NCI-H2171 (cell line): ENCODE measurements at places on chromosomes 11 and 22.

DNA sequence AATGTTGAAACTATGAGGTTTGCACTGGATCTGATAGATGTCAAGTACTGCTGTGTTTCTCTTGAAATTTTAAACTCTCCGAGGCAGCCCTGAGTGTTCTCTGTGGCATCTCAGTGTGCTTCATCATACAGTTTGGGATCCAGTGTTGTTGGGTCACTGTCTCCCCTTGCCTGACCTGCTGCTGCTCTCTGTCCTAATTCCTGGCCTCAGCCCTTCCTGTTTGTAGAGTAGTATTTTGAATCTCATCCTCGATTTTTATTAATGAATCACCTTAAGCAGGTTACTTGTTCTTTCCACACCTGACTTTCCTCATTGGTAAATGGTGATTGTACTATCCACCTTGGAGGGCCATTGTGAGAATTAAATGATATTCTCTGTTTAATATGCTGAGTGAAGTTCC is 70.7 kb upstream of the PAX6 start:
- no peak for DNase-seq

- no peak for DNase-seq
Measured at GRCh38 chr11:60996381-60997138, 25.1 kb downstream of the CD6 start.

- peak; percentile 94 for DNase-seq
Measured at GRCh38 chr11:60563553-60564235, 48.5 kb downstream of the MS4A13 start.

DNA sequence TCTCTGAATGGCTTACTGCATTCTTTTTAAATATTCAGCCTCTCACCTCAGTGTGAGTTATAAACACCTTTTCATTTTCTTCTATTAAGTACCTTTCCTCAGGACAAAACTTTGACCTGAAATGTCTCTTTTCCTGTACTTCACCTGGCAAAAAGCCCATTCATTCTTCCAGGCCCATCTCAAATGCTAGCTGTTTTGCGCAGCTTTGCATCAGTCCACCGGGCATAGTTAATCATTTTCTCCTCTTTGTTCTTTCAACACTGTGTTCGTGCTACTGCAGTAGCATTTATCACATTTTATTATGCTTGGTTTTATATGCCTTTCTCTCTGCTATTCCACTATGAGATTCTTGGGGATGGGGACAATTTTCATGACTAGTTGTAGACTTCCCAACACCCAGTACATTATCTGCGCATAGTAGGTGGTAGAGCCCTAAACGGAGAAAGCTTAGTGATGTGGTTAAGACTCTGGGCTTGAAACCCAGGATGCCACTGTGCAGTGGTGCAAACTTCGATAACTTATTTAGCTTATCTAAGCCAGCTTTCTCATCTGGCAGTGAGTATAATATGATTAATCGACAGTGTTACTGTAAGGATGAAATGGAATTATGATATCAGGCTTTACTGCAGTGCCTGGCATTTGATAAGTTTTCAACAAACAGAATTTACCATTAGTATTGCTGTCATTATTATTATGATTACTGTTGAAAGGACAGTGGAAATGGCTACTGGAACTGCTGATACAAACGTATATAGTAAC is 695.7 kb downstream of the NELL1 start:
- DNase-seq, result no peak

GRCh38 chr11:2837096-2837601 is 48.4 kb downstream of the CDKN1C start:
- DNase-seq, result no peak

DNA sequence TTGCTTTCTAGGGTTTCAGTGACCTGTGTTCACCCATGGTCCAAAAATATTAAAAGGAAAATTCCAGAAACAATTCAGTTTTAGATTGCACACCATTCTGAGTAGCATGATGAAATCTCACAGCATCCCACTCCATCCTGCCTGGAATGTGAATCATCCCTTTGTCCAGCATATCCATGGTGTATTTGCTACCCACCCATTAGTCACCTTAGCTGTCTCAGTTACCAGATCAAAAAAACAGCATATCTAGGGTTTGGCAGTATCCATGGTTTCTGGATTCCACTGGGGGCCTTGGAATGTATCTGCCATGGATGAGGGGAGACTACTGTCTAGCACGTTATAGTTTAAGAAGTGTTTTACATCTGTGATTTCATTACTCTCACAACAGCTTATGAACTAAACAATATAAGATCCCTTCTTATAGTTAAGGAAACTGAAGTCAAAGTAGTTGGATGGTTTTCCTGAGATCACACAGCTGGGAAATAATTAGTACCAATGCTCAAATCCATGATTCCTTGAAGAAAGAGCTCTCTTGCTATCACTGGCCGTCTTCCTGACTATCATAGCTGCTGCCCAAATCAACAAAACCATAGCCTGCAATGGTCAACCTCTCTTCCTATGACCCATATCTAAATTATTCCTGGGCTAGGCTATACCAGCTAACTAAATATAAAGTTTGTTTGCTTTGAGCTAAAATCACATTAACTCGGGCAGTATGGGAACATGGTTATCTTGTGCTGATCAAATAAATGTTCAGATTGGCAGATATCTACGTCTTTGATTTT is 122.6 kb downstream of the MICAL2 start:
- no peak for DNase-seq

GRCh38 chr11:103637295-103637694 is 399.1 kb upstream of the DDI1 start:
- no peak for DNase-seq

DNA sequence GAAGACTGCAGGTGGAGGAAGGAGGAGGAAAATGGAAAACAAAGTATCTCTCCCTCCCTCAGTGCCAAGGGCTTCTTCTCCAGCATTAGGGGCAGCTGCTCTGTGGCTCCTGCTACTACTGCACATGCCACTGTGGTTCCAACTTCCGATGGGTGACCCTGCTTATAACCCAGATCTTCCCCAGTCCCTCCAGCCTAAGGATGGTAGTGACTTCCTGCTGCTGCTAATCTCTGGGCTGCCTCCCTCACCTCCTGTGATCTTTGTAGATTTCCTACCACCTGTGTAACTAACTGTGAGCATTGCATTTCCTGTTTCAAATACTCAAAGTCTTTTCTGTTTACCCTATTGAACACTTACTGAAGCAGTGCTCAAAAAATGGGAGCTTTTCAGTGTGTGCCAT is 28.7 kb upstream of the TRPC6 start:
- DNase-seq, result no peak

GRCh38 chr11:22461626-22462025 is 123.4 kb downstream of the SLC17A6 start:
- no peak for DNase-seq

DNA sequence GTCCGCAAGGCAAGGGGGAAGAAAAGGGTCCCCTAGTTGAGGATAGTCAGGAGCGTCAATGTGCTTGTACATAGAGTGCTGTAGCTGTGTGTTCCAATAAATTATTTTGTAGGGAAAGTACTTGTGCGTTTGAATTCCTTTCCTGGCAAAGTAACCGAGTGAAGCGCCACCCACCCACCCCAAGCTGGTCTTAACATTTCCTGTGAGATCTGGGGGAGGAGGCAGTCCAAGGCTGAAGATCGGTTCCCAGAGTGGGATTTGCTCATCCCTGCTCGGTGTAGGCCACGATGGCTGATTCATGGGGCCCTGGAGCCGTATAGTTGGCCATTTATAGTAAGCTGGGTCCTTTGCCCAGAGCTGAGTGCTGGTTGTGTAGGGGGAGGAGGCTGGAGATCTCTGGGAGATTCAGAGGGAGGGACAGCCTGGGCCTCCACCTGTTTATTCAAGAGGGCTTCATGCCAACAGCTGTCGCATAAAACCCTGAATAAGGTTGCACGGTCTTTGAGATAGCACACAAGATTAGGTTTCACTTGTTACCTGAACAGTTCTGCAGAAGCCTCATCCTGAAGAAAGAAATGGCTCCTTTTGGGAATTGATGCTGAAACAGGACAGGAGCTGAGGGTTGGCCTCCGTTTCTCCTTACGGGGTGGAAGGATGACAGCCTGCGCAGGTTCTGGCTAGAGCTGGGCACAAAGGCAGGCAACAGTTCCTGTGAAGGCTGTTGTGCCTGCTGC is 2.4 kb downstream of the ATF4 start:
- peak; percentile 73 for DNase-seq

- DNase-seq, result no peak
Measured at GRCh38 chr11:128867277-128867676, at the start of gene KCNJ1. Gene KCNJ1 (minus strand): TSS chr11:128867296. CDS start chr11:128840243, 27,053 bp downstream.

DNA sequence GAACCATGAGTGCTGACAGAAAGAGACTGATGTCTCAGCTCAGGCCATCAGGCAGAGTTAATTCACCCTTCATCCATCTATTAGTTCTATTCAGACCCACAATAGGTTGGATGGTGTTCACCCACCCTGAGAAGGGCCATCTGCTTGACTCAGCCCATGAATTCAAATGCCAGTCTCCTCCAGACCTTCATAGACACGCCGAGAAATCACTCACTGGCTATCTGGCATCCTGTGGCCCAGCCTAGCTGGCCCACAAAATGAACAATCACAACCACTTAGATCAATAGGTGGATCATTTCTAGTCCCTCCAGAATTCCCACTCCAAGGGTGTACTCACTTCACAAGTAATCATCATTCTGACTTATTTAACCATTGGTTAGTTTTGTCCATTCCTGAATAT is 58.2 kb downstream of the MYEOV start:
- no peak for DNase-seq

GRCh38 chr22:49166211-49166610 is 661.5 kb downstream of the BRD1 start:
- no peak for DNase-seq

- DNase-seq, result no peak
Measured at GRCh38 chr11:112025707-112026106, 499 bp downstream of the DLAT start.

- DNase-seq, result no peak
Measured at GRCh38 chr11:61497876-61498275, 10.7 kb upstream of the LRRC10B start.

- no peak for DNase-seq
Measured at GRCh38 chr11:69546735-69547370, 65.4 kb downstream of the LINC01488 start.

DNA sequence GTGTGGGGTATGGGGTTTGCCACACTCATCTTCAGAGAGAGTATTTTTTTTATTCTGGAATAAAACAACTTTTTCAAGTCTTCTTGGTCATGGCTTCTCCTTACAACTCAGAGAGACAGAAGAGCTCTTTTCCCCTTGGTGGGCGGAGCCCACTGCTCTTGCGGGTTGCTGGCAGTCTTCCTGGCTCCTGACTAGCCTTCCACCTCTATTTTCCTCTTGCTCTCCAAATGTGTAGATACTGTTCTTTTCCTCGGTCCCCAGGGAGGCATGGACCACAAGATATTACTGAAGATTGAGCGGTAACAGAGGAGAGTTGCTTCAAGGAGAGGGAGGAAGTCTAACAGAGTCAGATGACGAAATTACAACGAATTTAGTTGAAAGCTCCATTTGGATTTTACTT is 210.6 kb downstream of the NTM start:
- DNase-seq, result no peak

DNA sequence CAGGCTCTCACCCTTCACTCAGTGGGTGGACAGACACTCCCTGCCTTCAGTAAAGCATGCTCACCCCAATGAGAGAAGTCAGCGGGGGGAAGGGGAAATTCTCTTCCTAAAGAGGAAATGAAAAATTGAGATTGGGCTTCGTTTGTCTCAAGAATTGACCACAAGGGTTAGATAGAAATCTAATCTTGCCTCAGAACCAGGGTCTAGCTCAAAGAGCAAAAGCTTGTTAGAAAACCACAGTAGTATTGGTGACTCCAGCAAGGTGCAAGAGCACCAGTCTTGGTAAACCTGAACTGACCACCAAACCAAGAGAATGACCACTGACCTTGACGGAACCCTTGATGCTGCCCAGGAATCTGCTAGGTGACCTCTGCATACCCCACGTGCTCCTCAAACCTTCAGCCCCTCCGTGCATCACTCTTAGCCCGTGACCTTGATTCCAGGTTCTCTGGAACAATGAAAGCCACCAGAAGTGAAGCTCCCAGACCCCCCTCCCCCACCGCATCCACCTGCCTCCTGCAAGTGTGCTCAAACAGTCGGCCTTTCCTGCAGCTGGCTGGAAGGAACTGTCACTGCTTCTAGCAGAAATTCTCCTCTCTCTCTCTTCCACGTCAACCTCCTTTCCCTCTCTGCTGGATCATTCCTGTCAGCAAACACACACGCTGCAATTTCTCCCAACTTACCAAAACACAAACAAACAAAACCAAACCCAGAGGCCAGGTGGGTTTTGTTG is 3.1 kb upstream of the TMA7B start:
- no peak for DNase-seq

GRCh38 chr22:47203554-47203991 is 441.1 kb downstream of the TBC1D22A start:
- DNase-seq, result no peak

DNA sequence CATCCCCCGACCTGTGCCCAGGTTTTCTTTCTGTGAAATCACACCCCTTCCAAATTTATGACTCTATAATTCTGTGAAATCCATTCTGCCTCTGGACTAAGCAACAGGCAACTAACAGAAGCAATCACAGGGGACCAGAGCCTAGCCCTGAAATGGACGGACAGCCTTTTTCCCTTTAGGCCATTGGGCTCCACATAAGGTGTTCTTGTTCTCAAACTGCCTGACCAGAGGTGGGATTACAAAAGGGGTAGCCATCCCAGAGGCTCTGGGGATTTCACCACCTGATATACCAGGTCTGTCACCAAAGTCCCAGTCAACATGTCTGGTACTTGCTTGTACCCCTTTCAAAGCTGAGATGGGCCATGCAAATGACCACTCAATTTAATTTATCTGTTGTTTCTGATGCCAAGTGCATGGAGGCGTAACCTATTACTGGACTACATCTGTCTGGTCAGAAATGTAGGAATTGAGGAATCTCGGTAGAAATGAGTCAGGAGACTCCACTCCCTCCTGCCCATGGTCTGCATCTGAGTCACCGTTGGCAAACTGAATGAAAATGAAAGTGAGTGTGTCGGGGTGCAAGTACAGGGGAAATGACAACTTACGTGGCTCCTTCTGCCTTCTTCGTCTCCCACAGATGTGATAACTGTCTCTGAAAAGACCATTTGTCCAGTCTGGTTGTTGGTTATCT is 10.2 kb downstream of the DKK3 start:
- no peak for DNase-seq

- no peak for DNase-seq
Measured at GRCh38 chr11:117815262-117815803, 9.2 kb downstream of the FXYD2 start.

DNA sequence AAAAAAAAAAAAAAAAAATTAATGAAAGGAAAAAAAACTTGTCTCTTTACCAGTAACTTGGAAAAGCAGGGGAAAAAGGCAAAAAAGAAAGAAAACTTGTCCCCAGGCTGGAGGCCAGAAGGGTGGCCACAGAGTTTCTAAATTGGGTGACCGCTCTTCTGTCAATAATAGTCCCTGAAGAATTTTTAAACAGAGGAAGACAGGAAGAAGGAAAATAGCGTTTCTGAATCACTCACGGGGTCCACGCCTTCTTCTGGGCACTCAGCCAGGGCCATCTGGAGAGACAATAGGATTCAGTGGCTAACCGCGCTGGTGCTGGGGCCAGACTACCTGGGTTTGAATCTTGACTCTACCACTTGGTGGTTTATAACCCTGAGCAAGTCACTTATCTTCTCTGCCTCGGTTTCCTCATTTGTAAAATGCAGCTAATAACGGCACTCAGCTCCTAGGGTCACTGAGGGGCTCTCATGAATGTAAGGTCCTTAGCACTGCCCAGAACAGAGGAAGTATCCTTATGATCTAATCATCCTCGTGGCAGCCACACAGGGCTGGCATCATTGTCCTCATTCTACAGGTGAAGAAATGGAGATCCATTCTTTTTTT is 7.0 kb downstream of the C11orf86 start:
- DNase-seq, result peak; percentile 92
